ENCODE measurements at places on chromosomes 5 and 9.
A peak's percentile ranks its signal among the peaks of the same experiment; 100 is the strongest.

- H3K27ac ChIP-seq = no peak overlapping the region
- no peak overlapping the region for H3K4me3 ChIP-seq
- no peaks in the 10 kb centered on the region for H3K4me1 ChIP-seq
- no peaks in the 10 kb centered on the region for H3K27me3 ChIP-seq
- H3K36me3 ChIP-seq = no peaks in the 10 kb centered on the region
Measured at GRCh38 chr9:116899337-116900006, 212.4 kb downstream of the TRIM32 start.

- no peaks in the 10 kb centered on the region for H3K27me3 ChIP-seq
- no peaks in the 10 kb centered on the region for H3K4me1 ChIP-seq
- H3K36me3 ChIP-seq = peaks cover 14% of the 10 kb centered on the region
- DNase-seq = no peak
Measured at GRCh38 chr9:113042884-113043657, 13.5 kb downstream of the ZFP37 start.

GRCh38 chr5:64147379-64147778, 18.3 kb upstream of the RNF180 start:
- H3K27me3 ChIP-seq = no peaks in the 10 kb centered on the region
- H3K4me3 ChIP-seq = no peak overlapping the region
- no peak for DNase-seq
- no peak overlapping the region for H3K27ac ChIP-seq

GRCh38 chr9:134432471-134432870, 106.2 kb downstream of the RXRA start:
- H3K36me3 ChIP-seq = peaks cover 64% of the 10 kb centered on the region
- H3K4me3 ChIP-seq = no peak overlapping the region
- no peaks in the 10 kb centered on the region for H3K27me3 ChIP-seq

DNA sequence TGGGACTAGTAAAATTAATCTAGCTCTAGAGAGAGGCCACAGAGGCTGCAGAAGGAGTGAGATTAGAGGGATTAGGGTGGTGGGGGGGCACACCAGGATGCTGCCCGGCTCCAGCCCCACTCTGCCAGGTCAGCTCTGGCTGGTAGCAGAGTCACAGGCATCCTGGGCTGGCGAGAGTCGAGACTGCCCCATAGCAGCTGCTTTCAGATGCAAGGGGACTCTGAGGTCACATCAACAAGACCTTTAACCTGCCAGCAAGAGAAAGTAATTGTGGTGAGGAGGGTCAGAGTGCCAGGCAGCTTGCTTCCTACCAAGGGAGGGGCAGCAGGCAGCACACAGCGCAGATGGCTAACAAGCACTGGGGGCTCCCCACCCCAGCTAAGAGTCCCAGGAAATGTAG, 7.5 kb downstream of the EPB41L4B start:
- no peak for DNase-seq
- H3K27me3 ChIP-seq = peaks cover 4% of the 10 kb centered on the region
- no peak overlapping the region for H3K4me3 ChIP-seq
- H3K4me1 ChIP-seq = no peaks in the 10 kb centered on the region
- no peak overlapping the region for H3K27ac ChIP-seq
- H3K36me3 ChIP-seq = no peaks in the 10 kb centered on the region

DNA sequence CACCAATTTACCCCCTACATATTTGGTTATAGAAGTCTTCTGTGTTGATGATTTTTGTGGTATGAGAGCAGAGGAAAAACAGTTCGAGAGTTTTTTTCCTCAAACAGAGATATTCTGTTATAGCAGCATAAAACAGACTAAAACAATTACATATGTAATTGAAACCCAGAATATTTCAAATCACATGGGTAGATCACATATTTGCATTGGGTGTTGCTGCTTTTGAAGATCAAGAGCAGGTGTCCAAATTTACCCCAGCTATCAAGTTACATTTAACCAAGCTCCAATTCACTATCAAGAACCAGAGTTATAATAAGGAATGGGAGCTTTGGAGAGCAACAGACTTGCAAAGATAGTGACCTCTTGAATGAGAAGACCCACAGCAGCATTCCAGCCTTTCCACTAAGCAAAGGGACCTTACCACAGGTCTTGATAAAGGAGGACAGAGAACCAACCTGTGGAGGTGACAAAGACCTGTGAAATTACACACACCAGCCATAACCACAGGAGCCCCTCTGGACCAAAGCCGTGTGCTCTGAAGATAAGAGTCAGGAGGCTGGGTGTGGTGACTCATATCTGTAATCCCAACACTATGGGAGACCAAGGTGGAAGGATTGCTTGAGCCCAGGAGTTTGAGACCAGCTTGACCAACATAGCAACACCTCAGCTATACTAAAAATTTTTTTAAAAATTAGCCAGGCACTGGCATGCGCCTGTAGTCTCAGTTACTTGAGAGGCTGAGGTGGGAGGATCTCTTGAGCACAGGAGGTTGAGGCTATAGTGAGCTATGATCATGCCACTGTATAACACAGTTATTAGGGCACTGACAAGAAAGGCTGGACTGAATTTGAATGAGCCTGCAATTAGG, 4.0 kb upstream of the CCL28 start:
- H3K27ac ChIP-seq = no peak overlapping the region
- no peaks in the 10 kb centered on the region for H3K4me1 ChIP-seq
- H3K36me3 ChIP-seq = no peaks in the 10 kb centered on the region

DNA sequence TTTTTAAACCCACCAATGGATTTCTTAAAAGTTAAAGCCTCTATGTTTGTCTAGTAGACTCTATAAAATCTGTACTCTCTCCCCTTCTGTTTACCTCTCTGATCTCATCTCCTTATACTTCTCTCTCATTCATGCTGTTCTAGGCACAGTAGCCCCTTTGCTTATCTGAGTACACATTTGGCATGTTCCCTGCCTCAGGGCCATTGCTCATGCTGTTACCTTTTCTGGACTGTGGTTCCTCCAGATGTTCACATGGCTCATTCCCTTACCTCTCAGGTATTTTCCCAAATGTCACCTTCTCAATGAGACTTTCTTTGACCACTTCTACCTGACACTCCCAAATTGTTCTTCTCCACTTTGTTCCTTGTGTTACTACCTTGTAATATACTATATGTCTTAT, 176.1 kb downstream of the CWC27 start:
- H3K27ac ChIP-seq = no peak overlapping the region
- no peaks in the 10 kb centered on the region for H3K36me3 ChIP-seq
- no peak for DNase-seq
- no peaks in the 10 kb centered on the region for H3K27me3 ChIP-seq
- no peak overlapping the region for H3K4me3 ChIP-seq
- H3K4me1 ChIP-seq = no peaks in the 10 kb centered on the region

DNA sequence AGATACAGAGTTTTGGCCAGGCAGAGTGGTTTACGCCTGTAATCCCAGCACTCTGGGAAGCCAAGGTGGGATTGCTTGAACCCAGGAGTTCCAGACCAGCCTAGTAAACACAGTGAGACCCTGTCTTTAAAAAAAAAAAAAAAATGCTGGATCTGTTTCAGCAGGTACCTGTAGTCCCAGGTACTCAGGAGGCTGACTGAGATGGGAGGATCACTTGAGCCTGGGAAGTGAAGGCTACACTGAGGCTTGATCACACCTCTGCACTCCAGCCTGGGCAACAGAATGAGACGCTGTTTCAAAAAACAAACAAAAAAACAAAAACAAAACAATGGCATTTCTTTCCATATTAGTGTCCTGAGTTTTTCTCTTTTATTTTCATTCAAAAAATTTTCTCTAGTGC, 19.0 kb downstream of the UNC13B start:
- DNase-seq = no peak
- no peak overlapping the region for H3K4me3 ChIP-seq
- peaks cover 11% of the 10 kb centered on the region for H3K4me1 ChIP-seq
- no peaks in the 10 kb centered on the region for H3K27me3 ChIP-seq
- no peak overlapping the region for H3K27ac ChIP-seq

DNA sequence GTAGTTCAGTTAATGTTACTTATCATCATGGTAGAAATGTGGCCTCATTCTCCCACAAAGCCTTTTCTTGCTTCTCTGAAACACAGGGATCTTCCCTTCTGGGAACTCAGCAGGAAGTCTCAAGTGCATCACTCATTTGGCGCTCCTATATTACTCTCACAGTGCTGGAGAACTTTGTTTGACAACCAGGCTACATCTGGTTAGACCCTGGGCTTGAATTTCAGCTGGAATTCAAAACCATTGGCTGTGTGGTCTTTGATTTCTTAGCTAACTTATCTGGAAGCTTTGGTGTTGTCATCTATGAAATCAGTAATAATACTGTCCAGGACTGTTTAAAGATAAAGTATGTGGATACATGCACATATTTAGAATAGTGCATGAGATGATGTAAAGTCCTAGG, 1777.1 kb downstream of the MAT2B start:
- no peak overlapping the region for H3K27ac ChIP-seq
- H3K27me3 ChIP-seq = no peaks in the 10 kb centered on the region
- no peak overlapping the region for H3K4me3 ChIP-seq
- no peak for DNase-seq
- no peaks in the 10 kb centered on the region for H3K4me1 ChIP-seq
- H3K36me3 ChIP-seq = no peaks in the 10 kb centered on the region

- H3K36me3 ChIP-seq = no peaks in the 10 kb centered on the region
- H3K4me3 ChIP-seq = no peak overlapping the region
- no peaks in the 10 kb centered on the region for H3K4me1 ChIP-seq
- no peaks in the 10 kb centered on the region for H3K27me3 ChIP-seq
Measured at GRCh38 chr5:119393746-119394145, 37.9 kb downstream of the TNFAIP8 start.

DNA sequence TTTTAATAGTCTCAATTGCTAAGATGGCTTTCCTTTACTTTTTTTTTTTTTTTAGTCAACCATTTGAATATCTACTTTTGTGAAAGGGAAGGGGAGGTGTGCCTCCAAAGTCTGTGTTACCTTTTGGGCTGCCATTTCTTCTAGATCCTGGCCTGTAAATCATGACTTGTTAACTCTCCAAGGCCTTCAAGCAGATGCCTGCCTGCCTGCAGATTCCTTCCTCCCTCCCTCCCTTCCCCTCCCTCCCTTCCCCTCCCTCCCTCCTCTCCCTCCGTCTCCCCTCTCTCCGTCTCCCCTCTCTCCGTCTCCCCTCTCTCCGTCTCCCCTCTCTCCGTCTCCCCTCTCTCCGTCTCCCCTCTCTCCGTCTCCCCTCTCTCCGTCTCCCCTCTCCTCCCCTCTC, 73.1 kb downstream of the COMMD10 start:
- H3K27me3 ChIP-seq = no peaks in the 10 kb centered on the region
- H3K4me3 ChIP-seq = no peak overlapping the region
- no peaks in the 10 kb centered on the region for H3K36me3 ChIP-seq
- H3K4me1 ChIP-seq = peaks cover 15% of the 10 kb centered on the region
- H3K27ac ChIP-seq = no peak overlapping the region

DNA sequence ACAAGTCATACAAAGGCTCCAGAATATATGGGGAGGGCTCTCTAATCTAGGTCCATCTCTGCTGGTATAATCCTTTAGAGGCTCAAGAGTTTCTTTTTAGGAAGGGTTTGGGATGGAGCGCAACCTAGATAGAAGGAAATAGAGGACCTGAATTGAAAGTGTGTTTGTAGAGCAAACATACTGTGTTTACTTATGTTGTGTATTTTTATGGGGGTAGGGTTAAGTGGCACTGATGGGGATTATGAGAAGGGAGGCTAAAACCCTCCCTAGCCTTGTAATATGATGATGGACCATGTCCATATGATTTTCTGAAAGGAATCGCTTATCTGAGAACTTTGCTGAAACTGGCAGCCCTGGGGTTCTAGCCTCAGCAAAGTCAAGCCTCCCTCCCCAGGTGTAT, 4.4 kb upstream of the ELL2 start:
- no peaks in the 10 kb centered on the region for H3K27me3 ChIP-seq
- no peaks in the 10 kb centered on the region for H3K4me1 ChIP-seq
- no peak overlapping the region for H3K4me3 ChIP-seq
- no peak overlapping the region for H3K27ac ChIP-seq

- no peaks in the 10 kb centered on the region for H3K36me3 ChIP-seq
- no peak overlapping the region for H3K4me3 ChIP-seq
- H3K27me3 ChIP-seq = no peaks in the 10 kb centered on the region
- no peak overlapping the region for H3K27ac ChIP-seq
- no peaks in the 10 kb centered on the region for H3K4me1 ChIP-seq
Measured at GRCh38 chr5:83964271-83964670, 243.6 kb upstream of the HAPLN1 start.

DNA sequence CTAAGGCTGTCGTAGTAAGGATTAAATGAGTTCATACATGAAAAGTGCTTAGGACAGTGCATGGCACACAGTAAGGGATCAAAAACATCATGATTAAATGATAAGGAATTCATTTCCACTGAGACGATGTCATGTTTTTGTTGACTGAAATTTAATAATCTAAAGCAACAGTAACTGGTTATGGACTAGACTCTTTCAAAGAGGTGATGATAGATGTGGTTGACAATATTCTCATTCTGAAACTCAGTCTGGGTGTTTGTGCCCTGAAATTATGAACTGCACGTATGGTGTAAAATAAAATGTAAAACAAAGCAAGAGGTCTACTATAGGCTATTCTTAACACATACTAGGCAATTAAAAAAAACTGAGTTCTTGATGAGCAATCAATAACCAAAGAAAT, 280.0 kb downstream of the DENND1A start:
- DNase-seq = no peak
- no peak overlapping the region for H3K4me3 ChIP-seq
- H3K27ac ChIP-seq = no peak overlapping the region
- H3K36me3 ChIP-seq = no peaks in the 10 kb centered on the region
- H3K4me1 ChIP-seq = no peaks in the 10 kb centered on the region
- no peaks in the 10 kb centered on the region for H3K27me3 ChIP-seq

- no peak overlapping the region for H3K27ac ChIP-seq
- peaks cover 68% of the 10 kb centered on the region for H3K36me3 ChIP-seq
- H3K4me3 ChIP-seq = no peak overlapping the region
- no peaks in the 10 kb centered on the region for H3K27me3 ChIP-seq
- peaks cover 3% of the 10 kb centered on the region for H3K4me1 ChIP-seq
Measured at GRCh38 chr9:36245906-36246305, 12.3 kb downstream of the GNE start.

DNA sequence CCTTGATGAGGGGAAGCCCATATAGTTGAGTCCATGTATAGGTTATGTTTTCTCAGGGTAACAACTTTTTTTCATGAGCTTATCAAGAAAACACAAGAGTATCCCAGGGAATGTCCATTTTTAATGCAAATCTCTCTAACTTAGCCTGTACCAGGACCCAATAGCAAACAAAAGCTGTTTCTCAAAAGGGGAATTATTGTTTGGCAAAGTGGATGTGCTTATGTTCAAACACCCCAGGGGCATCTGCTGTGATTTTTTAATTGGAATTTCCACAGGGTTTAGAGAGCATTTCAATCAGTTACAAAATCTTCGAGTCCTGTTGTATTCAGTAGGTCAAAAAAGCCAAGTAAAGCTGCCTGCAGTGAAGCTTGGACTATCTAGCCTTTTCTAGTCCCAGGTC, 33.4 kb upstream of the CSNK1G3 start:
- no peaks in the 10 kb centered on the region for H3K27me3 ChIP-seq
- H3K27ac ChIP-seq = no peak overlapping the region
- no peak overlapping the region for H3K4me3 ChIP-seq
- DNase-seq = no peak
- no peaks in the 10 kb centered on the region for H3K36me3 ChIP-seq
- no peaks in the 10 kb centered on the region for H3K4me1 ChIP-seq

GRCh38 chr5:140927228-140927573, 1.1 kb downstream of the PCDHAC1 start:
- no peaks in the 10 kb centered on the region for H3K36me3 ChIP-seq
- H3K27ac ChIP-seq = no peak overlapping the region
- H3K4me3 ChIP-seq = peak overlapping the region; percentile 59
- no peak for DNase-seq
- no peaks in the 10 kb centered on the region for H3K4me1 ChIP-seq
- H3K27me3 ChIP-seq = peaks cover 13% of the 10 kb centered on the region

All from psoas muscle (tissue), 8 donors.